Cardiac fibroblast (primary cell): ENCODE measurements at places on chromosomes 16 and 17.

- DNase-seq = no peak
Measured at GRCh38 chr16:57024894-57025680, 35.7 kb downstream of the NLRC5 start.

DNA sequence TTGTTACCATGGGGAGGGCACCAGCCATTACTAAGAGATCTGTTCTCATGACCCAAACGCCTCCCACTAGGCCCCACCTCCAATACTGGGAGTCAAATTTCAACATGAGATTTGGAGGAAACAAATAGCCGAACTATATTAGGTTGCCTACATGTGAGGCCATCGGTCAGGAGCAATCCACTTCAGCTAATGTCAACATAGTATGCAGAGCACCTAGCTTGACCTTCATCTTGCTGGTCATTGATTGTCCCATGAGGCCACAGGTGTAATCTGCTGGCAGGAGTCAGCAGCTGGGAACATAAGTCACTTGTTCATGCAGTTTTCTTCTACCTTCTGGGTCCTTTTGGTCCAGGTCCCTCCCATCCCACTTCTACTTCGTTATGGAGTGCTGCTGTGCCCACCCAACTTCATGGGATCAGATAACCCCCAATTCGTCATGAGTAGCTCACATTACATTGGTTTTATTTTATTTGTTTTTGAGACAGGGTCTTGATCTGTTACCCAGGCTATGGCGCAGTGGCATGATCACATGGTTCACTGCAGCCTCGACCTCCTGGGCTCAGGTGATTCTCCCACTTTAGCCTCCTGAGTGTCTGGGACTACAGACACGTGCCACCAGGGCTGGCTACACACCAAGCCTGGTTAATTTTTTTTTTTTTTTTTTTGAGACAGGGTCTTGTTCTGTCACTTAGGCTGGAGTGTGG, 5.9 kb upstream of the KPNA2 start:
- DNase-seq = peak; percentile 11

- no peak for DNase-seq
Measured at GRCh38 chr17:14581186-14581830, 280.4 kb downstream of the HS3ST3B1 start.

GRCh38 chr16:86227801-86228200, 282.5 kb upstream of the FOXF1 start:
- DNase-seq = no peak

DNA sequence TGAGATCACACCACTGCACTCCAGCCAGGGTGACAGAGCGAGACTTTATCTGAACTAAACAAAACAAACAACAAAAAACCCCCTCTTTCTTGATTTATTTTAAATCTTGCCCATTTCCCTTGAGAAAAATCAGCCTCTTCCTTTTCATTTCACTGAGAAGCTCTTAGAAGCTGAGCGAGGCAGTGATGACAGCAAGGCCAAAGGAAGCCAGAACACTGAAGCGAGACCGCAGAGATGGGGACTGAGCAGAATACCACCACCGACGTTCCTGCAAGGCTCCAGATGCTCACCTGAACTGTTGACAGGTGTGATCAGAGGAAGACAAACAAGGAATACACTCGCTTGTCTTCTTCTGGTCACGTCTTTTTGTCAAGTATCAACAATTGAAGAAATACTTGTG, 30.5 kb upstream of the IRF8 start:
- no peak for DNase-seq
